ENCODE measurements at places on chromosomes 4 and X.

DNA sequence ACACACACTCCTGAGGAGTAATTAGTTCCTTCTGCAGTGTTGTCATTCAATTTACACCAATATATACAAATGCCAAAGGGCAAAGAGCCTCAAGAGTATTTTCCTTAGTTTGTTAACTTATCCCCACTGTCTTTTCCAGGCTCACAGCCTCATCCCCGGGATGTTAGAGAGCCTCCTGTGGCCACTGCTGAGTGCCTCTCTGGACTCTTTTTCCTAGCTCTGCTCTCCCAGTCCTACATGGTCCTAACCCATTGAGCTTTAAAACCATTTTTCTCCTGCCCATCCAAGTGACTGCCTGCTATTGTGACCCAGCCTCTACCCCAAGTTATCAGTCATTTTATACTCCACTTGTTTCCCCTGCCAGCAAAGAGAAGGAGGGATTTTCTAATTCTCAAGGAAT, 23.5 kb upstream of the TTC29 start:
- no peak for DNase-seq

DNA sequence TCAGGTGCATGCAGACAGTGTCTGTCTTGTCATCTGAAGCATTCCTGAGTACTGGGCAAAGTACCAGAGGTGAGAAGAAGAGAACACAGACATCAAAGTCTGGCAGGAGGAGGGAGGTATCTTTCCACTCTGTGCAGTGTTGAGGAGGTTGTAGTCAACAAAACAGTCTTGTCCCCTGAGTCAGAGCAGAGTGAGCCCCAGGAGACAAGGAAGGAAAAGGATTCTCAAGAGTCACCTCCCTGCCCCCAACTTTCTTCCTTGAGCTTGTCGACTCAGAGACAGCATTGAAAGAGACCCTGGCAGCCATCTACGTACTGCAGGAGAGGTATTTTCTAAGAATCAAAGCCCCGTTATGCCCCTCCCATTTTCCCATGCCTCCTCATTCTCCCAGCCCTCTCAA, 4.4 kb upstream of the SRPX start:
- no peak for DNase-seq

DNA sequence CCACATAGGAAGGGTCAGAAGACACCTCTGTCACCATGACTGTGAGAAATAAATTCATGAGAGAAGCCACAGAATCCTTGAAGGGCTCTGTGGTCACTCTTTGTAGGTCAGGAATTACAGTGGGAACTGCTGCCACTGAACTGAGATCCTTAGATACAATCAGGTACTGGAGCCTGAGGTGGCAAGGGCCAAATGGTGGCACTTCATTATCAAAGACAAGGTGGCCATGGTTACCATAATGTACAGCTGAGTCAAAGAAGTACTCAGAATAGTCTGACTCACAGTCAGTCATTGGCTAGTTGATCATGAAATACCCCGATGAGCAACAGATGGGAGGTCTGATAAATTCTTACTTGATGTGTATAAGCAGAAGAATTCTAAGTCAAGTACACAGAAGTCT, 131.9 kb downstream of the RTL3 start:
- DNase-seq: peak; percentile 7

GRCh38 chrX:47838361-47838760, 1.7 kb downstream of the ZNF81 start:
- no peak for DNase-seq

- no peak for DNase-seq
Measured at GRCh38 chr4:34679228-34679627, 1565.1 kb downstream of the ARAP2 start.

GRCh38 chrX:136752796-136753195, 27.9 kb downstream of the ARHGEF6 start:
- no peak for DNase-seq

DNA sequence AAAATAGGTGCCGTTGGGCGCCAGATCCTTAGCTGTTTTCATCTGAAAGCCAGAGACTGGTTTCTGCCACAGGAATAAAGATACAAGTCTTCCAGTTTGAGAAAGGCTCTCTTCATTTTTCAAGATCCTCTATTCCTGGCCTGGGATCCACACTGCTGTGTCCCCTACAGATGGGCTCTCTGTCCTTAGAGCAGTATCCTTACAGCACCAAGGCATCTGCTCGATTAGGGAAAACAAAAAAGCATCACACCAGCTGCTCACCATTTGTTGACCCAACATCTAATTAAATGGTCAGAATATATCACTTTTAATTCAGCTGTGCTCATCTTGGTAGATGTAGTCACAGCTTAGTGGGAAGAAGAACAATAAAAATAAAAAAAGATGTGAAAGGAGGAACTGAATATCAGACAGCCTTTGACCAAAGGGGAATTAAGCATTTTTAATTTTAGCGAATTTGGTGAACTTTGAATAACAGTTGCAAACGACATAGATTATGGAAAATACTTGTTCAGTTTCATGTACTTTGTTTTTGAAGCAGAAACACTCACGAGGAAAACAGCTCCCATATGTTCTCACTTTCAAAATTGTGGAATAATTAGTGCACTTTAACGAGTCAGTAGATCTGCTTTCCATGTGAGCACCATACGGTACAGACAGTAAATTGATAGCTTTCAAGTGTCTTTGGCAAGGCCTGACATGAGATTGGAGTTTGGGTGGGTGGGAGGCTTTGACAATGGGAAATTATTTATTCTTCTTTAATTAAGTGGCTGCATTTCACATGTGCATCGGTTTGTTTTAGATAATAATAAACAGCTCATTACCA, 148.4 kb upstream of the CLNK start:
- no peak for DNase-seq

- no peak for DNase-seq
Measured at GRCh38 chr4:165345666-165346417, 18.4 kb downstream of the MSMO1 start.

DNA sequence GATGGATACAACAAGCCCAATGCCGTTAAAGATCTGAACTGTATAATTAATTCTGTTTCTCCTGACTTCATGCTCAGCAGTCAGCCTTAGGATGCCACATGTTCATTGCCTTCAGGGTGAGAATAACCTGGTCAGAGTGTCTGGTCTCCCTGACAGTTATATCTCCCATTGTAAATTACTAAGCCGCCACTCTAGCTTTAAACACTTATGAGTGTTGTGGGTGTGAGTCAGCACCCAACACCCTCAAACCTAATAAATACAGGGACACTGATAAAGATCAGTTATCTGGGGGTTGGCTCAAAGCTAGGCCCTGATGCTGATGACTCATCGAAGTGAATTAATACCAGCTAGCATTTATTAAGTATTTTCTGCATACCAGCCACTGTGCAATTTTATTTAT, 64.9 kb upstream of the DYNLT3 start:
- no peak for DNase-seq

GRCh38 chrX:70029863-70030262, 19.9 kb downstream of the AWAT2 start:
- no peak for DNase-seq

DNA sequence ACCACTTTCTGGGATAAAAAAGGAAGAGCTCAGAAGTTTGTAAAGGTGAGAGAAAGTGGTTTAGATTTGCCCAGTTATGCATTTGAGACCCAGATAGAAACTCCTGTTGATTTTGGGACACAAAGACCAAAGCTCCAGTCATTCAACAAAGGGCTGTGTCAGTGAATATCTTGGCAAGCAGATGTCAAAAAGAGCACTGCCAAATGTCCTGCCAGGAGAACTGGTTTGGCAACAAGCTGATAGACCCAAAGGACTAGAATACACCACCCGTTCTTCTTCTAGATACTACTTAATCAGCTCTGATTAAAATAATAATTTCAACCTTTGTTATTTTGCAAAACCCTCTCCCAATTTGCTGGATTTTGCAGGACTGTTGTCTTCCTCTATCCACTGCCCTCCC, 121.4 kb downstream of the NHS start:
- no peak for DNase-seq

DNA sequence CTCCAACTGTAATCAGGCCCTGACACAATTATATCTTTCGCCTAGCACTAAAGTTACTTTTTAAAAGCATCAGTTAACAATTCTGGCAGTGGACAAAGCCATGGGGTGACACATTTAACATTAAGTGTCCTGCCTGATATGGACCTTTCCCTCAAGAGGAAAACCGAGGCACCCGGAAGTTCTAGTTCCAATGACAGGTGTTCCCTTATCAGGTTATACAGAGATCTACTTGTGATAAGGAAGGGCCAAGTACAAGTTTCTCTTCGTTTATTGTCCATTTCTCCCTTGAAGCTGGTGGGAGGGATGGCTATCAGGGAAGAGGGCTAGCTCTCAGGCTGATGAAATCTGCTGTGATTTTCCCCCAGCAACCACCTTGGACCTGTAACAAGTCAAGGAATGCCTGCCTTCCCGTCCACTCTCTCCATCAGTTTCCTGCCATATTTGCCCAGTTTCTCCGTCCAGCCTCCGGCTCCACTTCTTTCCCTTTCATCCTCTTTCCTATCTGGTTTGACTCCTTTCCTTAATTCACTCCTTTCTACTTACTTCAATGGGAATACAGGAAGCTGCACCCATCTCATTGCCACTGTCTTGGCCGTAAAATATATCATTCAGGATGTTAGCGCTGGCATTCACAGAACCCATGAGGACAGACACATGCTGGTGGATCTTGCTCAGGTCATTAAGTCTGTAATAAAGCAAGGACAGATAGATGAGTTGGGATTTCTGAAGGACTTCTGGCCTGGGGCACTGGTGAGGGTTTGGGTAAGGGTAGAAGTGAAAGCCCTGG, 95.0 kb downstream of the DGKK start:
- DNase-seq: no peak

GRCh38 chr4:107647591-107647990, 72.4 kb downstream of the PAPSS1 start:
- no peak for DNase-seq

GRCh38 chr4:186813377-186814068, 89.9 kb upstream of the FAT1 start:
- DNase-seq: no peak

GRCh38 chrX:130109429-130110378, 593 bp downstream of the ELF4 start:
- DNase-seq: no peak

GRCh38 chrX:42869011-42869410, 91.0 kb upstream of the PPP1R2C start:
- no peak for DNase-seq

- DNase-seq: no peak
Measured at GRCh38 chr4:95742179-95742578, 97.7 kb upstream of the PDHA2 start.

DNA sequence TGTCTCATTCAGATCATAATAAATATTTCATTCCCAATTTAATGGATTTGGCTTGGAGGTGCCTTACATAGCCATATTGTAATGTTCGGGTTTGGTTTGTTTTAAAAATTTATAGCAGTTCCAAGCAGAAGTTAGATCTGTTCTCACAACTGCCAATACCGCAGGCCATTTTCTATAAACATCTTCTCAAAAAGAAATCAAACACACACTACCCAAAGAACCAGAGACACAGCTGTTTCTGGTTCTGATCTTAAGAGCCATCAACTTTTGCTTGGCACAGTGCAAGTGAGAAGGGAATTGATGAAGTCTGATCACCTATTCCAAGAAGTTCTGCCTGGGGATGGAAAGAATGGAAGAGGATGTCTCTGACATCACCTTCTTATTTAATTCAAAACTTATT, 22.9 kb downstream of the MID1IP1 start:
- no peak for DNase-seq

- DNase-seq: no peak
Measured at GRCh38 chr4:80103629-80104028, 30.6 kb upstream of the ANTXR2 start.

GRCh38 chr4:337932-338758, 531 bp downstream of the ZNF141 start:
- DNase-seq: peak; percentile 58

DNA sequence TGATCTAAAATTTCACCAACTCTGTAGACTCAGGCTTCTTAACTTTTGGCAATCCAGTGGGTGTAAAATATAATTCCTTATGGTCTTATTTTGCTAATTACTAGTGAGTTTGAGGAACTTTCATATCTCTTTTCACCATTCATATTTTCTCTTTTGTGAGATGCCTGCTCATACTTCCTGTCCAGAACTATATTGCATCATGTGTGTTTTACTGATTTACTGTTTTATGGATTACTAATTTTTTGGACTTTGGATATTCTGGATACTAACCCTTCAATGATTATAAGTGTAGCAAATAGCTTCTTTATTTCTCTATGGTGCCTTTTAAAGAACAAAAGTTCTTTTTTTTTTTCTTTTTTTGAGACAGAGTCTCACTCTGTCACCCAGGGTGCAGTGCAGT, 20.6 kb downstream of the GSX2 start:
- no peak for DNase-seq

- DNase-seq: no peak
Measured at GRCh38 chr4:89363786-89364185, 56.2 kb upstream of the GPRIN3 start.

DNA sequence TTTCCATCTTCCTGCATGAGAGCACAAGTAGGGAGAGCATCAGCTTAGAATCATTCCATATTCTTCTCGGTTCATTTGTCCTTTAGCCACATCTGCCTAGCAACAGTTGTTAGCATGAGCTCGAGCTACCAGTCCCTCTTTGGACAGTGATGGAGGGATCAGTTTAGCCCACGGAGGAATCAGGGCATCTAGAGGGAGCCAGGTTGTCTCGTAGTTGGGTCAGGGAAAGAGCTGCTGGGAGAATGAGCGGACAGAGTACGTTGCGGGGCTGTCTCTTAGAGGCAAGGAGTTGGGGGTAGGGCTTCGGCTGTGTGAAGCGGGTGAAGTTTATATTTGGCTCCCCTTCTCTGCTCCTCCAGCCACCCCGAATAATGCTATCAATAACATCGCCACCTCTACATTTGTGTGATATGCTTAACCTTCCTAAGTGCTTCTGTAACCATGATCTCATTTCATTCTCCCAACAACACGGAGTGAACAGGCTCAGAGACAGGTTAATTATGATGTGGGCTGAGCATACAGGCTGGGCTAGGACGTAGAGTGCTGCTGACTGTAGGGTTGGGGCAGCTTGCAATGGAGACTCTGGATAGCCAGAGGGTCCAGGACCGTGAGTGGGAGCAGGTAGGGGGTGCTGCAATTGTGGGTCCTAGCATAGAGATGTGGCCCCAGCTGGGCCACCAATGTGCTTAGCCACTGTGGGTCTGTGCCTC, 72.6 kb downstream of the FRMPD3 start:
- DNase-seq: no peak

DNA sequence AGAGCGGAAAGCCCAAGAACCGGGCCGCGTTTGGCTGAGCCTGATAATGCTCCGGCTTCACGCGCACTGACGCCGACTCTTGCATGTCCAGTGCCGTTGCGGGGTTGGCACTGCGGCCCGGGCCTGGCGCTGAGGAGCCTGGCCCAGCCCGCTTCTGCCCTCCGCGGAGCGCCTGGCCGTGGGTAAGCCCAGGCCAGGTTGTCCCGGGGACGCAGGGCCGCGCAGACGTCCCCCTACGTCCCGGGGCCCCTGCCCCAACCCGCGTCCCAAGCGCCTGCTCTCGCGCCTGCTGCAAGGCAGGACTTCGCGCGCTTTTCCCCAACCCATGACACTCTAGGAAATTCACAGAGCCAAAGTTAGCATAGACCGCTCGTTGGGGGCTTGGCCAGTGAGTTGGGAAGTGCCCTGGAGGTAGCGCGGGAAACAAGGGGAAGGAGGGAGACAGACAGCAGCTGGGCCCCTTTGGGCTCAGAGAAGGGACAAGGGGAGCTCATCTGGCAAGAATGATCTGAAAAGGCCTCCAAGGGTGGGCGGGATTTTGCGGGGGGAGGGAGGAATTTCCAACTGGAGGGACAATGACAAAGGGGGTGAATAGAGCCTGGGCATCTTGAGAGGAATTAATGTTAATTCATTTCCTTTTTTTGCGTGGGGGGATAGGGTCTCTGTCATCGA, 665 bp upstream of the LRPAP1 start:
- no peak for DNase-seq

All from activated T-cell treated with anti-CD3 and anti-CD28 coated beads, Interleukin-2, amount 50 U/mL, for 4 hours (primary cell).